ENCODE measurements at places on chromosomes 1 and 21.

GRCh38 chr1:27570784-27571183 lies 33.2 kb downstream of the AHDC1 start:
- DNase-seq: no peak

DNA sequence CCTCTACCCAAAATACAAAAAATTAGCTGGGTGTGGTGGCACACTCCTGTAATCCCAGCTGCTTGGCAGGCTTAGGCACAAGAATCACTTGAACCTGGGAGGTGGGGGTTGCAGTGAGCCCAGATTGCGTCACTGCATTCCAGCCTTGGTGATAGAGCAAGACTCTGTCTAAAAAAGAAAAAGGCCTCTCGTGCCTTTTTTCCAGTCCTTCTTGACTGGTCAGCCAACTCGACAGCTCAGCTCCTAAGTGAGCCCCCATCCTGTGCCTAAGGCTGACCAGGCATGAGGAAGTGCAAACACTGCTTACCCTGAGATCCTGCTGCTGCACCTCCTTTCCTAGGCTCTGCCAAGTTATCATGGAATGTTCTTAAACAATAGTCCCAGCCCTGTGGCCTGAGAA lies 10.1 kb upstream of the PROK1 start:
- no peak for DNase-seq

DNA sequence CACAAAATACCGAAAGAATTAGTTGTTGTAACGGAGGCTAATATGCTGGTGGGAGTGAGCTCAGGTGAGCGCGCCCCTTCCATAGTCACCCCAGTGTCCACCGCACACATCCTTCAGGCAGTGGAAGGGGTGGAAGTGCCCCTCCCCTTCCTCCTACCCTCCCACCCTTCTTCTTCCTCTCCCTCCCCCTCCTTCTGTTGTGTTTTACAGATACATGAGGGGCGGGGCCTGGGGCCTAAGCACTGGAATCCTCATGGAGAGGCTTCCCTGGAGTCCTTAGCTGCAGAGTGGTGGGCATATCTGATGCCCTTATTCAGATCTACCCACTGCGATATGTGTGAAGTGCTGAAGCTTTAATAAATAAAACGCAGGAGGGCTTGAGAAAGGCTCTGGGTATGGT lies 10.3 kb upstream of the ADARB1 start:
- no peak for DNase-seq

DNA sequence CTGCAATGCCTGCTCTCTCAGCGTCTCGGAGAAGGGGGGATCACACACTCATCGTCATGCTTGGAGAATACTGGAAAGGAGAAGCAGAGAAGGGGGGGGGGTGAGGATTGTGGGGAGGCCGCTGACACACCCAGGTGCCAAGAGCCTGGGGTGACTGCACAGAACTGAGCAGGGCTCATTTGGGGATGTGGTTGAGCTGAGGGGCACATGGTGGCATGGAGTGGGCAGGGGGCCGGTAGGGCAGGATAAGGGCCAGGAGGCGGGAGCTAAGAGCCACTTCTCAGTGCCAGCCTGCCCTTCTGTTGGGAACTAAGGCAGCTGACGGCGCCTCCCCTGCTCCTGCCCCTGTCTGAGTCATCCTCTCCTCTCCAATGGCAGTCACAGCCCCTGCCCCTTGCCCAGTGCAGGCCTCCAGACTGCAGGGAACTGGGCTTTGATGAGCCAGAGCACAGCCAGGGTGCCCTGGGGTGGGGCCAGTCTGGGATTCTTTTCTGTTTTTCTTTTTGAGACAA lies 27.2 kb downstream of the MRPL37 start:
- DNase-seq: no peak

GRCh38 chr1:64478594-64479470 lies 8.9 kb downstream of the CACHD1 start:
- DNase-seq: no peak
